ENCODE measurements at places on chromosomes 16 and 17.

DNA sequence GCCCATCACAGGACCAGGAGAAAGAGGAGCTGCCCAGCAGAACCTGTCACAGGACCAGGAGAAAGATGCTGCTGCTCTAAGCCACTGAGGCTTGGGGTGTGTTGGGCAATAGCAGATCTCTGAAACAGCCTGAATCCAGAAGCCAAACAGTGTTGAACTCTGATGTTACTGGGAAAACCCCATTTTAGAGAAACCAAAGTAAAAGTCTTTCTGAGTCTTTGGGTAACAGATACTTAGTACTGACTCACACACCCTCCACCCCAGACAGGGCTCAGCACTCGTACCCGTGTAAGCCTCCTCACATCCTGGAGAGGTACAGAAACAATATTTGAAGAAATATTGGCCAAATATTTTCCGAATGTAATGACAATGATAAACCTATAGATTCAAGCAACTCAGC is 82.8 kb upstream of the GNG13 start:
- no peak for DNase-seq

DNA sequence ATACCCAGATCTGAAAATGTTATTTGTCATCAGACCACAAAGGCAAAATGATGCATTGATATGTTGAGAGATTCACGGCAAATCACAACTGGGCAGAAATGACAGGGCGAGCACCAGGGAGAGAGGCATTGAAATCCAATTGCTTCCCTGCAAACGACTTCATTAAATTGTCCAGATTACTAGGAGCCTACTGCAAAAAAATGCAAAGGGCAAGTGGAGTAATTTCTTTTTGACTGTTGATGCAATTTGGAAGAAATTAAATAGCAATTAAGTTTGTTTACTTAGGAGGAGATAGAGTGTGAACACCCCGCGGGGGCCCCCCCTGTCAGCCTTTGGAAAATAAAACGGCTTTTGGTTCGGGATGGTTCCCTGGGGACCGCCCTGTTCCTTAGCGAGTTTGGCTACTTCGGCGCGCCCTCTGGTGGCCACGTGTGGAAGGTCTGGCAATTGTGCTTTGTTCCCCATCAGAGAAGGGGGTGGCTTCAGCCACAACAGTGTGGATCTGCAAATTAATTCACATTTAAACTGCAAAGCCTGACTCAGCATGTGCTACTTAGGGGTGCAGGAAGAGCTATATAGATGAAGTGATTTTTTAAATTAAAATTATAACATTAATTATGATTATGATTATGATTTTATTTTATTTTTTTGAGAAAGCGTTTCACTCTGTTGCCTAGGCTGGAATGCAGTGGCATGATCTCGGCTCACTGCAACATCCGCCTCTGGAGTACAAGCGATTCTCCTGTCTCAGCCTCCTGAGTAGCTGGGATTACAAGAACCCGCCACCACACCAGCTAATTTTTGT is 14.5 kb upstream of the TMC7 start:
- peak; percentile 92 for DNase-seq

GRCh38 chr16:74844041-74844980 is 69.7 kb upstream of the FA2H start:
- DNase-seq = no peak

- no peak for DNase-seq
These were observed 29.2 kb downstream of the NOL11 start for GRCh38 chr17:67746704-67747571.

GRCh38 chr17:77322514-77323412 is 182.0 kb downstream of the SEC14L1 start:
- peak; percentile 87 for DNase-seq

DNA sequence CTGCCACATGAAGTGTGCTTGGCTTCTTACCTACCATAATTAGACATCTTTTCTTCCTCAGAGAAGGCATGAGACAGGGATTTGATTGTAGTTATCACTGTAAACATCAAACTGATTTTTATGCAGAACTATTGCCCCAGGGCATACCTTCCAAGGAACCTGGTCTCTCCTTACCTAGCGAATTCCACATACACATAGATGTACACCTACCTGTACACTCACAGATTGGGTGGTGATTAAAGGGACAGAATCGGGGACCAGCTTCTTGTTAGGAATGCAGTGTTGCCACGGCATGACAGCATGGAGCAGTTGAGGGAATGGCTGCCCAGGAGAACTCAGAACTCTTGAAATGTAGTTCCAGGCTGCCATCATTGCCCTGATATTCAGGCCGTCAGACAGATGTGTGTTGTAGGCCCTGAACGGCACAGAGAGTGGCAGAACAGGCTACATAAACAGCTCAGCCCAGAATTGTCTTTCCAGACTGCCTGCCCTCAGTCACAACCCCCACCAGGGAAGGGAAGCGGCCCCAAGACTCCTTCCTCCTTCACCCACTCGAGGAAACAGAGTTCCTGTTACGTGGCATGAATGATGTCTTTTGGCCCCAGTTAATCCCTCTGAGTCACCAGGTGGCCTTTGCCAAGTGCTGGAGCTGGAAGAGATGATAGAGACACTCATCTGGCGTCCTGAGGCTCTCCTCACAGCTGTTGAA is 17.8 kb upstream of the NAGLU start:
- DNase-seq = peak; percentile 83

DNA sequence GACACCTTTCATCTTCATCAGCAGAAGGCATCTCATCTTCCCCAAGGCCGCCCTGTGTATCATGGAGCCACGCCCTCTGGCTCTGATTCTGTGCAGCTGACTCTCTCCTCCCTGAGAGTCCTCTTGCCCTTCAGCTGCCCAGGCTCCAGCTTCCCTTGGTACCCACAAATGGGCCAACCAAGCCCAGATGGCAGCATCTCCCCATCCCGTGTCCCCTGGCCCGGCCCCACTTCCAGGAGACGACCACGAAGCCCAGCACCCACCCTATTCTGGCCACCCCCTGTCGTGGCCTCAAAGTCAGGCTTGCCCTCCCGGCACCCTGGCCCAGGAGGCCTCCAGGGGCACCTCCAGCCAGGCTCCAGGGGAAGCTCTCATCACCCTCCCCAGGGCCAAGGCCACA is 31.3 kb upstream of the KSR1 start:
- no peak for DNase-seq

GRCh38 chr17:51768706-51769105 is 389.8 kb downstream of the CA10 start:
- no peak for DNase-seq

DNA sequence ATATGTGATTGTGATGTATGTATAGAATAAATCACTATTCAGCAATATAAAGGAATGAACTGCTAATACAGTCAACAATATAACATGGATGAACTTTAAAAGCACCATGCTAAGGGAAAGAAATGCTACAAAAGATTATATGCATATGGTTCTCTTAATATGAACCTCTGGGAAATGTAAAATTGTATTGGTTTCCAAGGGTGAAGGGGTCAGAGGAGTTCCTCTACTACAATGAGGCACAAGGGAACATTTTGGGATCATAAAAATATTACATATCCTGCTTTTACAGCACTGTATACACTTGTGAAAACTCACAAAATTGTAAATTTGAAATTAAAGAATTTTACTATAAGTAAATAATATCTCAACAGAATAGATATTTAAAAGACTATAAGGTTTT is 111.4 kb downstream of the CA10 start:
- DNase-seq = no peak

DNA sequence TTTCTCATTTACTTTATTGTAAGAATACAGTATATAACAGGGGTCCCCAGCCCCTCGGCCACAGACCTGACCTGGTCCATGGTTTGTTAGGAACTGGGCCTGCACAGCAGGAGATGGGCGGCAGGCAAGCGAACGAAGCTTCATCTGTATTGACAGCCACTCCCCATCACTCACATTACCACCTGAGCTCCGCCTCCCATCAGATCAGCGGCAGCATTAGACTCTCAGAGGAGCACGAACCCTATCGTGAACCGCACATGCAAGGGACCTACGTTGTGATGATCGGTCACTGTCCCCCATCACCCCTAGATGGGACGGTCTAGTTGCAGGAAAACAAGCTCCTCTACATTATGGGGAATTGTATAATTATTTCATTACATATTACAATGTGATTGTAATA is 410.6 kb downstream of the SLC39A11 start:
- DNase-seq = no peak

- no peak for DNase-seq
These were observed 58.1 kb downstream of the SMURF2 start for GRCh38 chr17:64603987-64604386.

DNA sequence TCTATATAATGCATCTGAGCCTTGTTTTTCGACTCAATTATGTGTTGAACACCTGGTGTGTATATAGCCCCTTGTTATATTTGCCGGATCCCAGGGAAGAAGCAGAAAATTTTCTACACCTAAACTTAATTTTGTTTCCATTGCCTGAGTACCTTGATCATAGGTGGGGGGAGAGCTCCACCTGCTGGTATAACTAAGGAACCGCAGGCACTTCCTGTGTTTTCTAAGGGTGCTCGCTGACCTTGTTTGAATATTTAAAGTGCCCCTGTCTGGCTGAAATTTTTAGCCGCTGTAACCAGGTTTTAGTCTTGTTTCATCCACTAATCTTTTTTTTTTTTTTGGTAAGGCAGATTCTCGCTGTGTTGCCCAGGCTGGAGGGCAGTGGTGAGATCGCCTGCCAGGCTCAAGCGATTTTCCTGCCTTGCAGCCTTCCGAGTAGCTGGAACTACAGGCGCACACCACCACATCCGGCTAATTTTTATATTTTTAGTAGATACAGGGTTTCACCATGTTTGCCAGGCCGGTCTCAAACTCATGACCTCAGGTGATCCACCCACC is 6.5 kb upstream of the NUBP1 start:
- peak; percentile 80 for DNase-seq

- no peak for DNase-seq
These were observed 23.6 kb upstream of the ATF7IP2 start for GRCh38 chr16:10362077-10362863.

DNA sequence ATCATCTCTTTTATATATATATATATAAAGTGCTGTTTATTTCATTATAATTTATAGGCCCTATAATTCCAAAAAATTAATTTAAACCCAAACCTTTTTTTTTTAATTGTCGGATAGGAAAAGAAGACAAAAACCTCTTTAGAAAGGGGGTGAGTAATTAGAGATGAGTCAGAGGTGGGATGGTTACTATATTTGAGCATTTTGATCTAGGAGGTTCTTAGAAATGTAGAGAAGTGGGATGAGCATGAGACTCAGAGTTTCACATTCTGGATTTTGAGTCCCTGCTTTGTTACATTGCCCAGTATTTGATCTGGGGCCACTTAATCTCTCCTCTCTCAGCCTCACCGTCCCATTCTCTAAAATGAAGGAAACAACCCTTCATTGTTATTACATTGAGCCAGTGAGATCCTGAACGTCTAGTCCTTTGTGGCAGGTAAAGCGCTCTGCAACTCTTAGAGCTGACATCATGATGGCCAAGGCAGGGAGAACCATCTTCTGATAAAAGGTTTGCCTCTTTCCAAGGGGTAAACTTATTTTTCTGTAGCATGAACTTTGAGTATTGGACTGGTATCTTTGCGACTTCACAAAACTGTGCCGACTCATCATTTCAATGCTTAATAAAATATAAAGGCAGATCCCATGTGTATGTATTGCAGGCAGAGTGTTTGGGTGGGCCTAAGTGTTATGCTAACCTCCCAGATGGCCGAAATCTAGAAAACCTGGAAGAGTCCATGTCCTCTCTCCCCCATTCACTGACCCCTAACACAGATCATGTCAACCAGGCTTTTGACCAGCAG is 21.3 kb downstream of the HS3ST3B1 start:
- no peak for DNase-seq

GRCh38 chr17:57228911-57229310 is 27.4 kb upstream of the MSI2 start:
- DNase-seq = no peak

DNA sequence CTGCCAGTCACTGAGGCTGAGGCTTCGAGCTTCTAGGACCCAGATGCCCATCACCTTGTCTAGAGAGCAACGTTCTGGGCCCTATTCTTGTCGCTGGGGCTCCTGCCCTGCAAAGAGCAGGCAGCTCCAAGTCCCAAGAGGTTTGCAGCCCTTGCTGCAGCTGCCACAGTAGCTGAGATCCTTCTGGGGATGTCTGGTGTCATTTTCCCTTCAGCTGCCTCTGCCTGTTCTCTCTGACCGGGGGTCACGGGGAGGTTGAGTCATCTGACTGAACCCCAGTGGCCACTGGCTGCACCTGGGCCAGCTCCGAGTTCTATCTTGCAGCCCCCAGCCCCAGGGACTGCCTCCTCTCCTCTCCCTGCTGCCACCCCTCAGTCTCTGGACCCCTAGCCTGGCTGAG is 4.9 kb downstream of the WSCD1 start:
- DNase-seq = no peak
